T47D (cell line): ENCODE measurements at places on chromosomes 2 and 18.

GRCh38 chr2:219687882-219688559 is 60.6 kb downstream of the SLC4A3 start:
- DNase-seq, result no peak

DNA sequence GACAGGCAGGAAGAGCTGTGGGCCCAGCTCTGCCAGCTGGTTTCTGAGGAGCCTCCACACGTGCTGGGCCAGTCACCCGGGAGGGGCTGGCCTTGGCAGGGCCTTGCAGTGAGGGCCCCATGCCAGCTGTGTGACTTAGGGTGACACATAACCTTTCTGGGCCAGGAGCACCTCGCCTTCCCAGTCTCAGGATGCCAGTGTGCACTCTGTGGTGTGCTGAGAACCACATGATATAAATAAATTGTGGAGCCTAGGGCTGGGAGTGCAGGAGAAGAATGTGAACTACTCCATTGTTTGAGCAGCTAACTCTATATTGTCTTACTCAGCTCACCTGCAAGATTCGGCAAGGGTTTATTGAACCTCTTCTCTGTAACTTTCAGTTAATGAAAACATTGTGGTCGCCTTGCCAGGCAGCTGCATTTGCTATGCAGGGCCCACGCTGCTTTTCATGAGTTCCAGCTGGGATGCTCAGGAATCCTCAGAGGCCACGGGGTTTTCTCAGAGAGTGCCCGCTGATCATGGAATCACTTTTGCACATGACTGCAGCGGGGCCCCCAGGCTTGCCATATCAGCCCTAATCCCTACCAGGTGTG is 222.3 kb downstream of the SH3RF3 start:
- DNase-seq, result no peak

DNA sequence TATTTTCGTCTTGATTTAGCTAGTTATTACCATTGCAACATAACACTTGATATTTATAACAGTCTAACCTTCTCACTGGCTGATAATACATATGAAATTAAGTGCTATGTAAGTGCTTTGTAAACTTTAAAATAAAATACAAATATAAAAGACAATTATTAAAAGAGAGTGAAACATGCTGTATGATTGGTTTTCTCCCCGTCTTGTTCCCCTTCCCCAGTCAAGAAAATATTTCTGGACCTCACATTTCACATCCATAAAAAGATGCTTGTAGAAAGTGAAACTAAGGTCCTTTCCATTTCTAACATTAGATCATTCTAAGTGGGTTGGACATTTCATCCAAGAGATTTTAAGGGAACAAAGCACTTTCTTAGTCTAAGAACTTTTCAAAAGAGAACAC is 310.2 kb upstream of the LRATD1 start:
- no peak for DNase-seq

DNA sequence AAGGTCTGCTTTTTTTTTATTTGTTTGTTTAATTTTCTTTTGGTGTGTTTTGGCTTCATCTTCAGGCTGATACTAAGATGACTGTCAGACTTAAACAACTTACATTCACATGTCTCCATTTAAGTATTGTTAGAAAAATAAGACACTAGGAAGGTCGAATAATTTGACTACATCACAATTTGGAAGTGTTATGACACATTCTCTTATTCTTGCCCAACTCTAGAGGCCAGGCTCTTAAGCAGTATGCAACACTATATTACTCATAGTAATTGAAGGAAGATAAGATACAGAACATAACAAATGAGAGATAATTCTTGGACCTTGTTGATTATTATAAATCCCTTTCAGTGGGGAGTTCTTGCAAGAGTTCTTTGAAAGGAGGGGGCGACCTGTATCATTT is 295.3 kb upstream of the COL3A1 start:
- no peak for DNase-seq

DNA sequence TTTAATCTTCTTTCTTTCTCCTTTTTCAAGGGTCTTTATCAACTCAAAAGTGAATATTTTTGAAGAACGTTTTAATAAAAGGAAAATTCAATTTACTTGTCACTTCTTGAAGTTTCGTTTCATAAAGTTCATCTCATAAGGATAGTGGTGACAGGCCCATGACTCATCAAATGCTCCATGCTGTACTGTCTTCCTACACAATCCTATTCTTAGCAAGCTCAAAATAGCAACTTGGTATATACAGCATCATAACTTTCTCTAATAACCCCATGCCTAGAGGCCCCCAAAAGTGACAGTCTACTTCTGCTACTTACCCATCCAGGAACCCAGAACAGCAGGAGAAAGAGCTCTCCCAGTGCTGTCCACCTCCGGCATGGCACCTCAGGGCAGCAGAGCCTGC is 7.7 kb downstream of the FBXO15 start:
- no peak for DNase-seq

DNA sequence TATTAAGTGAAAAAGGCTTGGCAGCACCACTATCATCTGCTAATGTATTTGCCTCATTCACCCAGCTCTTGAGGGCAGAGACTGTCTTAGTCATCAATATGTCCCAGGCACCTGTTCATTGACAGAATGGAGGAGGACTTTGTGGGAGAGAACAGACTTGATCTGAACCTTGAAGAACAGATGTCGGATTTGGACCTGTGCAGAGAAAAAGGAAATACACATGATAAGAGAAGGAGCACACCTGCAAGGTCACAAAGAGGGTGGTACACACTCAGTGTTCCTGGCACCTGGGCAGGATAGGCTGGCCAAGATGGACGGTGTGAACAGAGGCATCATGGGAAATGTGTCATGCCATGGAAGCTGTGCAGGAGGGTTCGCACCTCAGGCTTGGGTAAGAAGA is 7.4 kb upstream of the MGAT4A start:
- DNase-seq, result no peak

GRCh38 chr18:59881728-59882656 is 17.8 kb upstream of the PMAIP1 start:
- DNase-seq, result no peak

- no peak for DNase-seq
Observed at GRCh38 chr18:30886998-30887397, 155.5 kb downstream of the DSC3 start.

DNA sequence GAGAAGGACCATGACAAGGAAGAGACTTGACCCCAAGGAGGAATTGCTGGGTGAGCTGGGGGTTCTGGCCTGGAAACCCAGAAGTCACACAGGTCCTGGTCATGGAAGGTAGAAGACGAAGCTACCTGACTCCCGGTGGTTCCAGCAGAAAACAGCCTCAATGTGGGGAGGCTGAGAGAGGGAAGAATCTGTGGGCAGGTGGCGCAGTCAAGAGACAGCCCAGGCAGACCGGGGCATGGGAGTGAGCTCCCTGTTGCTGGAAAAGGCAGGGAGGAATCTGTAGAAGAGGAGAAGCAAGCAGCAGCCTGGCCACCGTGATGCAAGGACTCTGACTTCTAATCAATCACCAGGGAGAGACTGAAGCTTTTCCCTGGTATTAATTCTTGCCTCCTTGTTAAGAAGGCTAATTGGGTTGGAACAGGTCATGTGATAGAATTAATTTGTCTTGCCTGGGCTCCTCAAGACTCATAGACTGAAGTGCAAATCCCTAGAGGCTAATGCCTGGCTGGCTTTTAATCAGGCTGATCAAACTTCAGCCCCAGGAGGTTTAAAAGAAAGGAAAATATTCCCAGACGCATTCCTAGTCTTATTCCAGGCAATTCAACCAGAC is 30.1 kb downstream of the CNGA3 start:
- no peak for DNase-seq

GRCh38 chr2:160670618-160671017 is 177.0 kb upstream of the RBMS1 start:
- DNase-seq, result no peak

GRCh38 chr2:10426726-10427617 is 21.2 kb downstream of the ODC1 start:
- no peak for DNase-seq

GRCh38 chr2:200454927-200455801 is 54.7 kb downstream of the KCTD18 start:
- DNase-seq, result no peak

DNA sequence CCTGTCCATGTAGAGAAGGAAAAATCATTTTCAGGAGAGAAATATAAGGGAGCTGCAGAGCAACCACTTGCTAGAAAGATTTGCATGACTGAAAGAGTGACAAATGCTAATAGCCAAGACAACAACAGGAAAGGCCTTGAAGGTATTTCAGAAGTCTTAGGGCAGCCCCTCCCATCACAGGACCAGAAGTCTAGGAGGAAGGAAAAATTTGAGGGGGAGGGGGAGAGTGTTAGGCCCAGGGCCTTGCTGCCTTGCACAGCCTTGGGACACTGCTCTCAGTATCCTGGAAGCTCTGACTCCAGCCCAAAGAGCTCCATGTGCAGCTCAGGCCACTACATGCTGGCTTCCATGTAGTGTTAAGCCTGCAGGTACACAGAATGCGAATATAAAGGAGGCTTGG is 266.9 kb downstream of the GLI2 start:
- DNase-seq, result no peak
